Activated CD4-positive, alpha-beta T cell treated with anti-CD3 and anti-CD28 coated beads, Interleukin-2, amount 50 U/mL, for 1 hour (primary cell): ENCODE measurements at places on chromosomes 4 and X.

DNA sequence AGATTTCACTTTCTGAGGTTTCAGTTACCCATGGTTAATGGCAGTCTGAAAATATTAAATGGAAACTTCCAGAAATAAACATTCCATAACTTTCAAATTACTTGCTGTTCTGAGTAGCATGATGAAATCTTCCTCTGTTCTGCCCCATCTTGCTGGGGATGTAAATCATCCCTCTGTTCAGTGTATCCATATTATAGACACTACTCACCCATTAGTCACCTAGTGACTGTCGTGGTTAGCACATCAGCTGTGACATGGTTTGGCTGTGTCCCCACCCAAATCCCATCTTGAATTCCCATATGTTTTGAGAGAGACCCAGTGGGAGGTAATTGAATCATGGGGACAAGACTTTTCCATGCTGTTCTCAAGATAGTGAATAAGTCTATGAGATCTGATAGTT is 125.5 kb upstream of the GIMD1 start:
- DNase-seq, result no peak

DNA sequence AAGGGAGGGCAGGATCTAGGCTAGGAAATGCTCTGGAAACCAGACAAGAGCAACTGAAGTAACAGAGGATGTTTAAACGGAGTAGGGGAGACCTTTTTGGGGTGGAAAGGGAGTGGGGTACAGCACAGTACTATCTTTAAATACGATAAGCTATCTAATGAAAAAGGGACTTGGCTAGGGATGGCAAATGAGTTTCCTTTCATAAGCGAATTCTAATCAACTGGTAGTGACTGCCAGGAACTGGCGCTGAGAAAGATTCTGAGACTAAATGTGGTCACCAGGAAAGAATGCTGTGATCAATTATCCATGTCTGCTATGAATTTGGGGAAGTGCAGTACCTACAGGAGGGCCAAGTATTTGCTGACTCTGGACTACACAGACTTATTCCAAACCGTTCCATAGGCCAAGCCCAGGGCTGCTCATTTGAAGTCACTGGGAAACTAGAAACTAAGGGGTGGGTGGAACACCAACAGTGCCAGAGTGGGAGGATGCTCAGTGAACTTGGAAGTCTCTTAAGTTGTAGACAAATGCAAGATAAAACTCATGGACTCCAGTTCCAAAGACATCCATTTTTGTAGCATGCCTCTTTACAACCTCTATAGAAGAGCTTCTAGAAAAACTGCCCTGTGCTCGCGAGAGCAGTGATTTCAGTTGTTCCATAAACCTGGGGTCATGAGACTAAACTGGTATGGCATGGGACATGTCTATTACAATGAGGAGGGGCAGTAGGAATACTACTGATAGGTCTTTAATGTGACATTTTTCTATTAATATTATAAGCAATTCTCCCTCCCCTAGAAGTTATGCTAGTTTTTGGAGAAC is 2.0 kb downstream of the TRAPPC2 start:
- DNase-seq, result no peak

DNA sequence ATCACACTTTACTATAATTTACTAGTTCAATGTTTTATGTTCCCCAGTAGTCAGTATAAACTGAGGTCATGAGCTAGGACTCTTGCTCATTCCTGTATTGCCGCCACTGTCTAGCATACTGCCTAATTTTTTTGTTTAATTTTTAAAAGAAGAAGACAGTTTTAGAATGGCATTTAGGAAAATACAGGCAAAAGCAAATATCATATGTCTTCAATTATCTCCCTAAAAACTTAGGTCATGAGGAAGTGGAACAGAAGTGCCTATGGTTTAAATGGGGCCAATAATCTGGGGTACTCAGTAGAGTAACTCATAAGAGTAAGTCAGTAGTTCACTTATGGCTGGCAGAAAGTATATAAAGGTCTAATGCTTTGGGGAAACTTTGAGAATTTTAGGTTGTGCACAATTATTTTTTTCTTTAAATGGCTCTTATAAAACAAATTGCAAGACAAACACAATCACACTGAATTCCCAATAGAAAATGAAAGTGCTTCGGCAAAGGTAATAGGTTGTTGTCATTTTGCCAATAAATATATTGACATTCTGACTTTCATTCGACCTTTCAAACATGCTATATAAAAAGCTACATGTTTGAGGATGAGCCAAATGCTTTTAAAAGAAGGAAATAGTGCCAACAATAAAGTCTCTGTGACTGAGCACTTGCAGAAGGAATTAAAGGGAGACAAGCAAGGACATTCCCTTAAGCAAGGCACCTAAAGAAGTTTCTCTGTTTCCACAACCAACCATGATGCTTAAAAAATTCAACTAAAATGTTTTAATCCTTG is 390.1 kb downstream of the PDGFC start:
- DNase-seq, result no peak

- DNase-seq, result no peak
Observed at GRCh38 chrX:69104756-69105434, 60.4 kb downstream of the PJA1 start.

- peak; percentile 60 for DNase-seq
Observed at GRCh38 chrX:56802921-56803849, 74.1 kb downstream of the NBDY start.

DNA sequence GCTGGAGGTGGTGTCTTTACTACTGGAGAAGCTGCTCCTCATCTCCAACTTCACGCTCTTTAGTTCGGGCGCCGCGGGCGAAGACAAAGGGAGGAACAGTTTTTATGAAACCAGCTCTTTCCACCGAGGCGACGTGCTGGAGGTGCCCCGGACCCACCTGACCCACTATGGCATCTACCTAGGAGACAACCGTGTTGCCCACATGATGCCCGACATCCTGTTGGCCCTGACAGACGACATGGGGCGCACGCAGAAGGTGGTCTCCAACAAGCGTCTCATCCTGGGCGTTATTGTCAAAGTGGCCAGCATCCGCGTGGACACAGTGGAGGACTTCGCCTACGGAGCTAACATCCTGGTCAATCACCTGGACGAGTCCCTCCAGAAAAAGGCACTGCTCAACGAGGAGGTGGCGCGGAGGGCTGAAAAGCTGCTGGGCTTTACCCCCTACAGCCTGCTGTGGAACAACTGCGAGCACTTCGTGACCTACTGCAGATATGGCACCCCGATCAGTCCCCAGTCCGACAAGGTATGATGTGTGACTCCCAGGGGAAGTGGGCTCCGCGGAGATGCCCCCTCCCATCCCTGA is 634 bp downstream of the LRAT start:
- no peak for DNase-seq

GRCh38 chr4:37732526-37733186 is 46.5 kb upstream of the RELL1 start:
- no peak for DNase-seq

DNA sequence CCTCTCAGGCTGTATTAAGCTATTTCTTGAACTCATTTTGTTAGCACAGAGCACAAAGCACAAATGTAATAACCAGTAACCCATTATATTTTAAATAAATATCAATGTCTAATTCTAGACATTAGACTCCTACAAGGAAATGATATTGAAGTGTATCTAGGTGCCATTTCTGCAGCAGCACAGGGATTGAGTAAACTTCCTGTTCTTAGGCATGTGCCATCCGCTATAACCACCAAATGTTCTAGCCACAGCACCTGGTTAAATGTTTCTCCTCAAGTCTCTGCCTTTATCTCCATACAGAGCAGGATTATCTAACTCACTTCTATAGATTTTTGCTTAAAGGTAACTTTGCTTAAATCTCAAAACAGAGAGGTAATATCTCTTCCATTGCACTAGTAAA is 51.4 kb downstream of the SGMS2 start:
- DNase-seq, result no peak

DNA sequence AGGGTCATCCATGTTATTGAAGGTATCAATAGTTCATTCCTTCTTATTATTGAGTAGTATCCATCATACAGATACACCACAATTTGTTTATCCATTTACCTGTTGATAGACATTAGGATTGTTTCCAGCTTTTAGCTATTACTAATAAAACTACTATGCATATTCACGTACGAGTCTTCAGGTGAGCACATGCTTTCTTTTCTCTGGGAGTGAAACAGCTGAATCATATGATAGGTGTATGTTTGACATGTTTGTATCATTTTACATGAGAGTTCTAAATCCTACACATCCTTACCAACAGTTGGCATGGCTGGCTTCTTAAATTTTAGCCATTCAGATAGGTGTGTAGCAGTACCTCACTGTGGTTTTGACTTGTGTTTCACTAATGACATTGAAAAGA is 556.6 kb upstream of the DIPK2B start:
- no peak for DNase-seq

GRCh38 chrX:13898083-13898482 is 81.2 kb upstream of the GPM6B start:
- DNase-seq, result no peak

DNA sequence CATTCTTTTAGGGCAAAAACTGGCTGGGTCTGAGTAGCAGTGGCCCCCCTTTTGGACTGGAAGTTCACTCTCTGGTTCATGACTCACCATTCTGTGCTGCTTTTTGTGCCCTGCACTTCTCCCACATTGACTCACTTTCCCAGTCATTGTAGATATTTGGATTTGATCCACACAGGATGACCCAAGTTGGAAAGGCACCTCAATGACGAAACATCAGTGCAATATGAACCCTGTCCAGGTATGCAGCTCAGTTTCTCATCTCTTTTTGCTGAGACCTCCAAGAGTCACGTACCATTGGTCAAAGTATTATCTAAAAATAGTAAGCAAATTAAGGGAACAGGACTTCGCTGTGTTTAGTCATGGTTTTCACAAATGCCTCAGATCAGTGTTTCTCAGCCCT is 92.7 kb downstream of the CBLL2 start:
- DNase-seq, result no peak

DNA sequence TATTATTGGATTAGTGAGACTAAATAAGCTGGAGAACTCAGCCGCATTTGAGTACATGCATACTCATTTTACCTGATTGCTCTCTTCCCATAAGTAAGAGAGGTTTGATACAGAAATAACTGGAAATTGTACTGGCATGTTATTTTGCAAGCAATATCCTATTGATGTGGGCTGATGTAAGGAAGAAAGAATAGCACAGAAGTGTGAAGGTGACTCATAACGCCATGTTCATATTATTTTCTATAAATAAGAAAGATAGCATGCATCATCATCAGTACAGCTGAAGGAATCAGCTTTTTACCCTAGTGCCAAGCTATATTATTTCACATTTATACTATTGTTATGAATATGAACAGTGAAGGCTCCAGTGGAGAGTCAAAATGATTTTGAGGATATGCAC is 138.3 kb upstream of the FAM47A start:
- no peak for DNase-seq

- no peak for DNase-seq
Observed at GRCh38 chr4:96471956-96472867, 632.3 kb downstream of the PDHA2 start.

GRCh38 chr4:150117094-150117493 is 38.8 kb downstream of the DCLK2 start:
- DNase-seq, result no peak

DNA sequence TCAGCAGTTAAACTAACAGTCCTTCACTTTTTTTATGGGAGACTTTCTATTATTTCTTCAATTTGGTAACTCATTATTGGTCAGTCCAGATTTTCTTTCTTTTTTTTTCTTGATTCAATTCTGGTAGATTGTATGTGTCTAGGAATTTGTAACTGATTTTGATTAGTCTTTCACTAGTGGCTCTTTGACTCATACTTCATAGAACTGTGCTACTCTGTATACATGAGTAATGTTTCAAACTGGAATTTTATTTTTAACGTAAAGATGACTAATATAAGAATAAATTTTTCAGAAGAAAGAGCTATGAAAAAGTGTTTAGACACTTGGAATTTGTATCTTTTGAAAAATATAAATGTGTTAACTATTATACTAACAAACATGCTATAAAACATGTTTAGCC is 813.0 kb downstream of the TRAM1L1 start:
- DNase-seq, result no peak

GRCh38 chr4:187577941-187578480 is 417.6 kb upstream of the ZFP42 start:
- no peak for DNase-seq

DNA sequence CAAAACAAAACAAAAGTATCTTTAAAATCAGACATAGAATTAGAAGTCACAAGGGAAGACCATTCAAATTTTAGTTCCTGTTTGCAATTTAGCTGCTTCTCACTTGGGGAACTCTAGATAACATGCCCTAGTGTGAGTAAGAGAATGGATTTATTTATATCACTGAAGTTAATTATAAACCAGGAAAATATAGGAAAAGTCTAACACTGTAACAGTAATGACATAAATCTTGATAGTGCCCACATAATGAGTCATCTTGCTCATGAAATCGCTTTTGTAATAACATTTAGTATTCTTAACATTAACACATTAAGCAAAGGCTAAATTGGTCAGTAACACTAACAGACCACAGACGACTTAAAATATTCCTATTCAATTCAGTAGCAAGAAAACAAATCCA is 710.7 kb downstream of the STPG2 start:
- DNase-seq, result no peak

DNA sequence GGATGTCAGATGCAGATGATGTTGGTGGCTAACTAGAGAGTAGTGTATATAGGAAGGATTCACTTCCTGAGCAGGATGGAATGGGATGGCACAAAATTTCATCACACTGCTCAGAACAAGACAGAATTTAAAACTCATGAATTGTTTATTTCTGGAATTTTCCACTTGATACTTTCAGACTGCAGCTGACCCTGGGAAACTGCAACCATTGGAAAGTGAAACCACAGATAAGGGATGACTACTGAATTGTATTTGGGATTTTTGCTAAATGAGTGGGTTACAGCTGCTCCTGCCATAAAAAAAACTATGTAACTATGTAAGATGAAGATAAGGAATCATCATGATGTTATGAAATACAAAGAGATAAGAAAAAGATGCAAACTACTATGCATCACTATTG is 51.4 kb downstream of the NPY5R start:
- no peak for DNase-seq

DNA sequence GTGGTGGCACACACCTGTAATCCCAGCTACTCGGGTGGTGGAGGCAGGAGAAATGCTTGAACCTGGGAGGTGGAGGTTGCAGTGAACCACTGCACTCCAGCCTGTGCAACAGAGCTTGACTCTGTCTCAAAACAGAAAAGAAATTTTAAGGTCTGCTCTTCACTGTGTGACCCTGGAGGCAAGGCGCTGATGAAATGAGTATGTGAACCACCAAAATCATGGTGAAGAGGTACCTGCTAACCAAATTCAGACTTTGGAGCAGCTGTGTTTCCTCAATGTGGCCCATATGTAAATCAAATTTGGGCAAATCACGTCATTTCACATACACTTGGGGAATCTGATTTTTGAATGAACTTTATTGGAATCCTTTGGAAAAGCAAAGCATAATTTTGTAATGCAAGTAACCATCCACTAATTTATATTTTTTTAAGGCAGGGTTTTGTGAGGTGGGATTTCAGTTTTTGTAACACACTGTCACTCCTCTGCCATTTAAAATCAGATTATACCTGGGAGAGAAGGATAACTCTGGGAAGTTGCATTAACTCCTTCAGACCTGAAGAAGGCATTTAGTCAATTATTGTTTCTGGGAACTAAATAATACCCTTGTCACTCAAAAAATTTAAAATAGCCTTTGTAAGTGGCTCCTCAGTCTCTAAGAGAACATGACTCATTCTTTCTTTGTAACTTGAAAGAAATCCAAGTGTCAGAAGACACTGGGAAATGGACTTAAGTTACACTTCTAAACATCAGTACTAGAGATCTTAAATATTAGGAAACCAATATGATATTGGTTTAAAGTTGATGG is 24.0 kb downstream of the DOCK11 start:
- no peak for DNase-seq

- DNase-seq, result no peak
Observed at GRCh38 chr4:169765835-169766234, 8.1 kb upstream of the HPF1 start.
